T-helper 17 cell (primary cell): ENCODE measurements at places on chromosomes 2 and 18.

GRCh38 chr2:120441744-120442471, 96.0 kb downstream of the INHBB start:
- no peak for DNase-seq

- DNase-seq = no peak
Observed at GRCh38 chr2:162217598-162217997, 25.6 kb downstream of the FAP start.

GRCh38 chr2:56244506-56244905, 60.7 kb downstream of the CCDC85A start:
- DNase-seq = no peak

DNA sequence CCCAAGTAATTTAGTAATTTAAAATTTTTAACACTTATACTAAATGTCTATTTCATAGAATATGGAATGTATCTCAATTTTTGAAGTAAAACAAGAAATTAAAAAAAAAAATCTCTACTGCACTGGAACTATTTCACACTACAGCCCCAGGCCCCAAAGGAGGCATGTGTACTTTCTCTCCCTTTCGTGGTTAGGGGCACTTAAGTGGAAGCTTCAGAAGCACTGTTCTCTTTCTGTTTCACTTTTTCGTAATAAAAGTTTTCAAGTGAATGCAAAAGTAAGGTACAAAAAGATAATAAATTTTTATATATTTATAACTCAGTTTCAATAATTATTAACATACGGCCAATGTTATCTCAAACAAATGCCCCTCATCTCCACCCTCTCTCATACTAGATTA, 123.8 kb upstream of the STON1 start:
- DNase-seq = no peak

- no peak for DNase-seq
Observed at GRCh38 chr2:76984359-76984758, 537.8 kb downstream of the LRRTM4 start.

DNA sequence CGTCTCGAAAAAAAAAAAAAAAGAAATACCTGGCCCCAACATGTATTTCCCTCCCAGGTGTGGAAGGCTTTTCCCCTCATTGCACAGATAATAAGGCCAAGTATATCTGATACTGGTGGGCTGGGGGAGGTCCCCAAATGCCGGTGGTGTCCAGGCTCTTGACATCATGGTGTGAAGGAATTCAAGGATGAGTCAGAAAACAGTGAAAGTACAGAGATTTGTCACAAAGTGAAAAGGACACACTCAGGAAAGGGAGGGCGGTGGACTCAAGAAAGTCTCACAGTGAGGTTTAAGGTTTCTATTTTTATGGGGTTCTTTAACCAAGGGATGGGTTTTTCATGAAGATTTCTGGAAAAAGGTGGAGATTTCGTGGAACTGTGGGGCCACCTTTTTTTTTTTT, 37.8 kb upstream of the FZD5 start:
- DNase-seq = no peak

DNA sequence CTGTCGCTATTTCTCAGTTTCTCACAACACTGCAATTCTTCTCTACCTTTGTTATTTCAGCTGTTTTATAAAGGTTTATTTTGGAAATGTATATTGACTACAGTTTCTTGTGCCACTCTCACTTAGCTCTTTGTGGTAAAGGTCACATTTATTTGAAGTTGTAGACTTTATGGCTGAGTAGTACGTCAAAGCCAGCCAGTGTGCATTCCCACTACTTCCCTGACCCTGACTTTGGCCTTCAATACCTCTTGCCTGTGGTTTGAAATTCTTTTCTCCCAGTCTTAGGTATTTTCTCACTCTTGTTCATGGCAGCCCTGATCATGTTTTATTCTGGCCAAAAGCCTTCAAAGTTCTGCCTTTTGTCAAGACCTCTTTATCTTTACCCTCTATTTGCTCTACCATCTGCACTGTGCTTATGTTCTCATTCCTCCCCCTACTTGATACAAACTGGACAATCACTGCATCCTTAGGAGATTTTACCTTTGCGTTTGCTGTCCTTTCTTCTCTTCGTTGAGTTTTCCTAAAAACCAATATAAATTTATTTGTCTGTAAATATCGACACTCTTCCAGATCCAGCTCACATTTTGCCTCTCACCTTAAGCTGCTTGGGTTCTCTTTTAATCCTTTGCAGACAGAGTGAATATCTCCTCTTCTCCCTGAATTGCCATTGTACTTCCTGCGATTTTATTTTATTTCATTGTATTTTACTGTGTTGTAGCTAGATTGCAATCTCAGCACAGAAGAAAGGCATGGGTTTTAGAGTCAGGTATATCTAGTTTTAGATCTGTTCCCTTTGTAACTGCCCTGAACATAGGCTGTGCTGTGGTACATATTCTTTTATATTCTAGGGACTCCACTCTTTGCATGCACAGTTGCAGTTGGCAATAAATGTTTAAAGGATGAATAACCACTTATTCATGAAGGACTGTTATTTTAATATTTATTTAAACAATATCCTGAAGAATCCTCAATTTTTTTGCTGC, 31.2 kb downstream of the GULP1 start:
- DNase-seq = no peak

DNA sequence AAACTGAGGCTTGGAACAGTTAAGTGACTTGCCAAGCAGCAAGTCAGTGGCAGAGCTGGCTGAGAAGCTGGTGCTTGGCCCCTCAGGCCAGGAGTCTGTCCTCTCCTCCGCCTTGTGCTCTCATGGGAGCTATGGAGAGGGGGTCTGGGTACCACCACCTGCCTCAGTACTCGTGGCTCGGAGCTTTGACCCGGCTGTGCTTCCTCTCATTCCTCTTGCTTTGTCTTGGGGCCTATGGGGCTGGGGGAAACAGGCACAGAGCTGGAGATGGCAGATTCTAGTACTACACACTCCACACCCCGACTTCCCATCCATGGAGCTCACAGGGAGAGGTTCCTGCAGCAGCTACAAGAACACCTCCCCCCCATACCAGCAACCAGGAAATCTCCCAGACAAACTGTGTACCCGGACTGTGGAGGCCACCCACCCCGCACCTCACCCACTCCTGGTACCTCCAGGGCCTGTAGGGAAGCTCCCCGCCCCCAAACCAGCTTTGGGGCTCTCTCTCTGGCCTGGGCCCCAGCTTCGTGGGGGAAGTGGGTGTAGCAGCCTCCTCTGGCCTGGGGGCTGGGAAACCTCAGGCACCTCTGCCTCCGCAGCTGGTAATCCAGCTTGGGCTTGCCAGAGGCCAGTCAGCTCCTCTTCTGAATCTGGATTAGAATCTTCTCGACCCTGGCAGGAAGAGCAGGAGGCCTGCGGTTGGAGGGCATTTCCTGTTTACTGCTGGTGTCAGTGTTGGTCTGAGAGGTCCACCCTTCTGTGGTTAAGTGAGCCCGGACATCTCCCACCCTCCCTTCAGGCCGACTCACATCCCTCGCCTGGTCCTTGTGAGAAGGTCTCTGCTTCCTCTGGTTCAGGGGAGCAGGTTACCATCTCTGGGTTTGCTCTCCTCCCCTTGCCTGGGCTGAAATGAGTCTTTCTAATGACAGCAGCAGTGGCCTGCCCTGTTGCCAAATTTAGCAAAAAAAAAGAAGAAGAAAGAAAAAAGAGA, 22.3 kb upstream of the RHOB start:
- DNase-seq = no peak

GRCh38 chr2:66508484-66509071, 73.7 kb downstream of the MEIS1 start:
- no peak for DNase-seq

- no peak for DNase-seq
Observed at GRCh38 chr18:70385474-70385873, 96.6 kb downstream of the SOCS6 start.

DNA sequence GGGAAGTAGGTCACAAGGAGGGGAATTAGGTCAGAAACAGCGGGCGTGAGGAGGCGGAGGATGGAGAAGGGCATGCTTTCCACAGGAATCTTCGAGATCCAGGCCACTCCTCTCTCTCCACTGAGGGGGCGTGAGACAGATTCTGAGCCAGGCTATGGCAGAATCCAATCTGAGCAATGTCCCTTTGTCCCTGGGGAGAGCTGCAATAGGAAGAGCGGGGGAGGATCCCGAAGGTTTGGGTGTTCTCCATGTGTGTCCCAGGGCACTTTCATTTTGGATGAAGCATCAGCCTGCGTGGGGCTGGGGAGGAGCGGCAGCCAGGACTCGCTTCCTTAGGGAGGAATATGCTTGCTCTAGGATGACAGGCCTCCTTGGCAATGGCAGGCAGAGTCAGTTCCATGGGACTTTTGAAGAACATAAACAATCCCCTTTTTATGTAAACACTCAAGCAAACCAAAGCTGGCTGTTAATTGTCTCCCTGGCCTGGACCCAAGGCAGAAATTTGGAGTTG, 84.0 kb downstream of the LIPG start:
- DNase-seq = no peak

DNA sequence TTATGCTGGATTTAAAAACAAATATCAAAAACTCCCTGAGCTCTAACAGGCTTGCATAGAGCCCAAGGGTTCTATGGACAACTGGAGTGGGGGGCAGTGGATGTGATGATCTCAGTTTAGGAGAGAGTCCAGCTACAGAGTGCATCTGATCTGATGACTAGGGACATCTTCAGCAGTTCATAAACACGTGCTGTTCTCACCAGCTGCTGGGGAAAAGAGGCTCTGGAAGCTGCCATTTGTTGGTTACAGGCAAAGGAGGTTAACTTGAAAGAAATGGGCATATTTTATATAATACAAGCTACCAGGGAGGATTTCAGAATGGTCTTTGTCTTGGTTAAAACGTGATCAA, 36.0 kb upstream of the ZNF396 start:
- DNase-seq = no peak

- DNase-seq = no peak
Observed at GRCh38 chr2:168075446-168075845, 171.9 kb downstream of the STK39 start.

GRCh38 chr2:117853873-117854272, 39.4 kb downstream of the DDX18 start:
- no peak for DNase-seq

DNA sequence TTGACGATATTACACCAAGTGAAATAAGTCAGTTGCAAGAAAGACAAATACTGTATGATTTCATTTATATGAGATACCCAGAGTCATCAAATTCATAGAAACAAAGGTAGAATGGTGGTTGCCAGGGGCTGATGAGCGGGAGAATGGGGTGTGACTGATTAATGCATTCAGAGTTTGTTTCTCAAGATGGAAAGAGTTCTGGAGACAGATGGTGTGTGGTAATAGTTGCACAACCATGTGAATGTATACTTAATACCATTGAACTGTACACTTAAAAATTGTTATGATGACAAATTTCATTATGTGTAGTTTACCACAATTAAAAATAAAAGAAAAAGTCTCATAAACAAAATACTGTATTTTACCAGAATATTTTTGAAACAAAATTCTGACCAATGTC, 117.3 kb downstream of the PIGN start:
- DNase-seq = no peak

DNA sequence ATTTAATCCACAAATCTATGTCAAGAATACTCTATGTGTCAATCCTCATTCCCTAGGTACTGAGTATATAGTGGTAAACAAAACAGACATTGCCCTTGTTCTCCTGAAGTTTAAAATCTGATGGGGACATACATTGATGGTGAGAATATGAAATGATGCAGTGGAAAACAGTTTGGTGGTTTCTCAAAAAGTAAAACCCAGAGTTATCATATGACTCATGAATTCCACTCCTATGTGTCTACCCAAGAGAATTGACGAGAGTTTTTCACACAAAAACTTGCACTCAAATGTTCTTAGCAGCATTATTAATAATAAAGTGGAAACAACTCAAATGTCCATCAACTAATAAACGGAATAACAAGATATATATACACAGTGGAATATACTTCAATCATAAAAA, 586.7 kb downstream of the CCDC85A start:
- no peak for DNase-seq

- DNase-seq = no peak
Observed at GRCh38 chr2:42296226-42296625, 64.8 kb downstream of the COX7A2L start.

GRCh38 chr2:164810843-164811242, 30.8 kb downstream of the COBLL1 start:
- DNase-seq = no peak

DNA sequence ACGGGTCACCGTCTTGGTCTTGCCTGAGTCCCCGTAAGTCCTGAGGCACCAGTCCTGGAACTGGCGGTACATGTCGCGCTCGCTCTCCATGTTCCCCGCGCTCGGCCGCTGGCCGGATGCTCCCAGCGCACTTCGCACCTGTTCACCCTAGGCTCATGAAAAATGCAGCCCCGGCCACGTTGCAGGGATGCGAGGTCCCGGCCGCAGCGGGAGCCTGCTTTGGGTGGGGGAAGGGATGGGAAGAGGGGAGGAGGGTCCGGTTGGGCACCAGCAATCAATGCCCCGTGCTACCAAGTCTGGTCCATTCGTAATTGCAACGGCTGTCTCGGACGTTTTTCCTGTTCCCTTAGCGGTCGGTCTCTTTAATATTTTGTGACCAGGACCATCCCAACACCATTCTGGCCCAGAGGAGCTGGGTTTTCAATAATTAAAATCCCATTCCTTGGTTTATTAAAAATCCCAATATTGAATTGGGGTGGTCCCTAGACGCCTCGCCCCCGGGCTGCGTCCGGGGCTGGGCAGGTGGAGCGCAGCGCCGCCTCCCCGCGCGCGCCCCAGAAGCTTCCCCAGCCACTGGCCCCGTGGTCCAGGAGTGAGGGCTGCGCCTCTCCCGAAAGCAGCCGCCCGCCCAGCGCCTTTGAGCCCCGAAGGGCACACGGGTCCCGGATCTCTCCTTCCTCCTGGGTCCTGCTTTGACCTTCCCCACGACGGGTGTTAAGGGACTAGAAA, 1.4 kb downstream of the NOL4 start:
- no peak for DNase-seq

GRCh38 chr2:133166031-133166430, 402.2 kb downstream of the NCKAP5 start:
- no peak for DNase-seq

- no peak for DNase-seq
Observed at GRCh38 chr2:161384864-161385263, 31.2 kb upstream of the TBR1 start.

DNA sequence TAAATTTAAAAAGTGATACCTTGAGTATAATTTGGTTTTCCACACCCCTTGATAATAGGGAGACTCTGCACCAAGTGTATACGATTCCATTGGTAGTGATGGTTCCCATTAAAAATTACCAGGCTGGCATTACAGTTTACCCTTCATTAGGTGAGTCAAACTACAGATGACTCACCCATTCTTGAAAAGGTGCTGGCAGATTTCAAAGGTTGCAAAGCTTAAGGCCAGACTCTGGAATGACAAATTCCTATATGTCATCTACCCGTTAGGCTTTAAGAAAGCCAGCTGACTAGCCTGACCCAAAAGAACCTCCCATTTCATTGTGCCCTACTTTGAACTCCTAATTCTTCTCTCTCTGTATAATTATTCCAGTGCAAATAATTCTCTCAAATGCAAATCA, 124.4 kb downstream of the LRRTM4 start:
- no peak for DNase-seq

DNA sequence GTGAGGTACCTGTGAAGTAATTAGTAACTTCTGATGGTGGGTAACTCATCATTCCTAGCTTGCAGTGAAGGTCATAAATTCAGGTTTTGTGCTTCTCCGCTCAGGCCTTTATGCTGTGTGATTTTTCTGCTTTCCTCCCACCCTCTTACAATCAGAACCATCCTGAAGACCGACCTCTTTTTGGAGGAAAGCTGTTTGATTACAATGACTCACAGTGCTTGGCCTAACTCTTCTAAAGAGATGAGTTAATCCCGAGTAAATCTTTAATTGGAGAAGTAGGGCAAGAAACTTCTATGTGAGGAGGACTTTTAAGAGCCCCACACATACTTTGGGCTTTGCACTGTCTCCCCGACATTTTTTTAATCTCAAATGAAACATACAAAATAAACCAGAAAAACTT, 53.1 kb downstream of the TTC27 start:
- no peak for DNase-seq

- DNase-seq = no peak
Observed at GRCh38 chr2:68839260-68839833, 31.9 kb downstream of the BMP10 start.
